ENCODE measurements at places on chromosomes 3 and 15.

DNA sequence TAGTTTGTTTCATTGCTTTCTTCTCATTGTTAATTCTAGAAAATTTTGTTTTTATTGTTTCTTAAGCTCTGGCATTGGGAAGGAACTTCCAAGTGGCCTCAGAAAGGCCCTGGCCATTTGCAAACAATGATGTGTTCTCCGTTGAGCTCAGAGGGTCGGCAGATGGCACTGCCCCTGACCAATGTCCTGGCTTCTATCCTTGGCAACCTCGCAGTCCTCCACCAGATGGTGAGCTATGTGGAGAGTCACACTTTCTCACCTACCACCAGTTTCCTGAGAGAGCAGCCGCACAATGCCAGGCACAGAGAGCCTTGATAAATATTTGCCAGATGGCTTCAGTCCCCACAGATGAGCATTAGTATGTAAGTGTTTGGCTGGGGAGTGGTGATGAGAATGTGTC, 343.7 kb downstream of the EPHB1 start:
- H3K4me3 ChIP-seq: no peak overlapping the region
- no peak overlapping the region for H3K27ac ChIP-seq
- DNase-seq: no peak

DNA sequence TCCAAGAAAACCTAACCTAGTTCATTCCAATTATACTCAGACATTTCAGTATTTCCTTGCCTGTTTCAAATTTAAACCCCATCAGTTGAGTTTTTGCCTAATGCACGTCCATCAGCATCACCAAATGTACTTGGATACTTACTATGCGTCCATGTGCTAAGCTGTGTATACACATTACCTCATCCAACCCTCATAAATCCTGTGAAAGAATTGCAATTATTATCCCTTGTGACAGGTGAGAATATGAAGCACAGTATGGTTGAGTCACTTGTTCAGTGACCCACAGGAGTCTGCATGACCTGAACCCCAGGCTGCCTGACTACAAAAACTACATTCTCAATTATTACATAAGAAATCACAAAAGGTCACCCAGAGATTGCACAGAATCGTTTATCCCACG, 2.5 kb downstream of the OR5K2 start:
- no peak for DNase-seq
- no peaks in the 10 kb centered on the region for H3K4me1 ChIP-seq
- H3K36me3 ChIP-seq: no peaks in the 10 kb centered on the region
- peaks cover 18% of the 10 kb centered on the region for H3K27me3 ChIP-seq
- H3K4me3 ChIP-seq: no peak overlapping the region

GRCh38 chr3:30810625-30811024, 83.8 kb downstream of the GADL1 start:
- H3K36me3 ChIP-seq: no peaks in the 10 kb centered on the region
- no peaks in the 10 kb centered on the region for H3K4me1 ChIP-seq
- no peak overlapping the region for H3K4me3 ChIP-seq
- H3K27ac ChIP-seq: no peak overlapping the region
- no peaks in the 10 kb centered on the region for H3K27me3 ChIP-seq
- DNase-seq: no peak

DNA sequence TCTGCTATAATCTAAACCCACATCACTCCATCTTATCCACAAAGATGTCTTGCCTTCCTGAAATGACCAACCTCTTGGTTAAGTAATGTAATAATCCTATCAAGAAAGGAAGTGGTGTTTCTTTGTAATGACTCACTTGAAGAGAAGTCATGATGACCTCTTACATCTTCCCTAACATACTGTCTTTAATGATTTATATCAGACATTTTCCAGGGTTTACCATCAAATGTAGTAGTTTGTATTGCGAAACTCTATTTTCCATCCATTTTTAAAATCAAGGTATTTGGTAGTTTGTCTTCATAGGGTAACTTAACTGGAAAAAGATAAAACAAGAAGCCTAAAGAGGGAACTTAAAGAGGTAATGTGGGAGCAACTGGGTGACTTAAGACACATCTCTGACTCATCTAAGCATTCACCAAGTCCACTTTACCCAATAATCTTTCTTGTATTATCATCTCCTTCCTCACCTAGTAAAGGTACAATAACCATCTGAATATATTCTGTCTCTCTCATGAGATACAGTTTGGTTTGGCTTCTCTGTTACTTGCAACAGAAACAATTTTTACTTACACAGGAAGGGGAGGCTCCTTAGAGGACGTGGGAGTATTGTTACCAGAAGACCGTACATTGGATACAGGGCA, 5.7 kb upstream of the MAPK6 start:
- no peak overlapping the region for H3K4me3 ChIP-seq
- no peaks in the 10 kb centered on the region for H3K27me3 ChIP-seq

GRCh38 chr3:130939753-130940152, 45.9 kb downstream of the ATP2C1 start:
- H3K4me1 ChIP-seq: peaks cover 11% of the 10 kb centered on the region
- H3K27ac ChIP-seq: no peak overlapping the region
- H3K4me3 ChIP-seq: no peak overlapping the region
- no peak for DNase-seq
- H3K27me3 ChIP-seq: no peaks in the 10 kb centered on the region
